ENCODE measurements at places on chromosomes 16 and 17.
A peak's percentile ranks its signal among the peaks of the same experiment; 100 is the strongest.

DNA sequence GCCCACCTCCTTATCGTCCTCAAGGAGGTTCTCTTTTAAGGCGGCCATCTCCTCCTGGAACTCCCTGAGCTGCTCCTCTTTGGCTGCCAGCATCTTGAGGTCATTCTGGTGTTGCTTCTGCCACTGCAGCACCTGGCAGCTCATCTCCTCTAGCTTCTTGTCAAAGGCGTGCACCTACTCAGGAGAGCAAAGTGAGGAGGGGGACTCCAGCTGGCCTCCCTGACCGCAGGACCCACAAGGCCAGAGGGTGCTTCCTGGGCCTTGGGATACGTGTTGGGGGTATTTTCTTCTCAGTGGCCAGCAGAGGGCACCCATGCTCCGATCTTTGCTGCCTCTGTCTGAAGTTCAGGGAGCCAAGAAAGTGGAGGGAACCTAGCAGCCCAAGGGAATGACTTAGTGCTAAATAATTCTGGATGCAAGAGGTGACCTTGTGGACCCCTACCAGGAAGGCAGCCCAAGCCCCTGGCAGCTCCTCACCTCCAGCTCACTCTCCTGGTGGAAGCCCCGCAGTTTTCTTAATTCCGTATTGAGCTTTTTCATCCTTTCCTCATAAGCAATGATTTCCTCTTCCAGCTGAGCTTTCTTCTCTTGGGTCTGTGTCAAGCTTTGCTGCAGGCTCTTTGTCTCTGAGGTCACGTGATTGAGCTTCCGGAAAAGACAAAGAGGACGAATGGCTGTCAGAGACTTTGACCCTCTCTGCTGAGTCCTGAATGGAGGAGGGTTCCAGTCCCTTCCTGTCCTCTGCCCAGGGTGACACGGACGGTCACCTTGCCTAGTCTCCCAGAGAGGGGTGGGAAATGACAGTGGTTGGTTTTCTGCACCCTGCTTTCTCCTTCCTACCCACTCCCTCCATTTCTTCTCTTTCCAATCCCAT, 31.4 kb downstream of the DHX38 start:
- peak; percentile 25 for DNase-seq

DNA sequence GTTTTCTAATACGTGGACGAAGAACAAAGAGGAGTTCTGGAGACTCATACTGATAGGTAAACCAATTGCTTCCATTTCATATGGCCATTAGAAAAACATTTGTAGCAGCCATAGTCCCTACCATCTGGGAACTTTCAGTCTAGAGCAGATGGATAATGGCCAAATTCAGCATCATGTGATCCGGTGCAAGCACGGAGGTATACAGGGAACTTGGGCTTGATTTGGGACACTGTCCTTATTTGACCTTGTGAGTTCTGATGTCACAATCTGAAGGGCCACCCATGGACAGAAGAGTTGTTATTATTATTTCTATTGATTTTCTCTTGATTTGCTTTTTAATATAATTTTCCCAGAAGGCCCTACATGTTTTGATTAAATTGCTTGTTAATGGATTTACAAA, 154.6 kb upstream of the ZNF267 start:
- DNase-seq: no peak

DNA sequence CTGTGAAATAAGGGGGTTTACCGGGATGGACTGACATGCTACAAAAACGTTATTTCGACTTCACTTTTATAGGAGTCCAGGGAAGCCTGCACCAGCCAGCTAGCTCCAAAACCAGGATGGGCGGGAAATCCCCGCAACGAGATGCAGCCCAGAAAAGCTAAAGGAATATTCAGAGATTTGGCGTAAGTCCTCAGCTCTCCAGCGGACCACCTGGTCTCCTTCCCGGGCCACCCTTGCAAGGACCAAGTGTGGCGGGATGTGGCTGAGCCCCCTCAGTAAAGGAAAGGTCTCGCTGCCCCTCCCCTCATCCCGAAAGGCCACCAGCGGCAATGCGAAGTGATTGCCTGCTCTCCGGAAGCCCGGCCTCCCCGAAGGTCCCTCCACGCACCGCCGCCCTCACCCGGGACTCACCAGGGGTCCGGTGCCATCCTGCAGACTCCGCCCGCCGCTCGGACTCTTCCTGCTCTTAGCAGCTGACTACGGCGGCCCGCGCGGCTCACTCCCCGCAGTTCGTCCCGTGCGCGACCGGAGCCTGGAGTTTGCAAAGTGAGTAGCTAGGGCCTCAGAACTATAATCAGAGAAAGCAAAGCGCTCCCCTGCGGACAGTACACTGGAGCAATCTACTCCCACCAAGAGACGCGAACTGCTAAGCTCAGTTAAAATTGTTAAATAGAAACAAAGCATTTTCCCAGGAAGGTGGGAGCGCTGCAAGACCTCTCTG, at the start of gene STX8:
Gene STX8 (minus strand): TSS at position 440 of the 721 bp plus-strand sequence. CDS start 12 bp downstream, at position 428.
- DNase-seq: peak; percentile 48

DNA sequence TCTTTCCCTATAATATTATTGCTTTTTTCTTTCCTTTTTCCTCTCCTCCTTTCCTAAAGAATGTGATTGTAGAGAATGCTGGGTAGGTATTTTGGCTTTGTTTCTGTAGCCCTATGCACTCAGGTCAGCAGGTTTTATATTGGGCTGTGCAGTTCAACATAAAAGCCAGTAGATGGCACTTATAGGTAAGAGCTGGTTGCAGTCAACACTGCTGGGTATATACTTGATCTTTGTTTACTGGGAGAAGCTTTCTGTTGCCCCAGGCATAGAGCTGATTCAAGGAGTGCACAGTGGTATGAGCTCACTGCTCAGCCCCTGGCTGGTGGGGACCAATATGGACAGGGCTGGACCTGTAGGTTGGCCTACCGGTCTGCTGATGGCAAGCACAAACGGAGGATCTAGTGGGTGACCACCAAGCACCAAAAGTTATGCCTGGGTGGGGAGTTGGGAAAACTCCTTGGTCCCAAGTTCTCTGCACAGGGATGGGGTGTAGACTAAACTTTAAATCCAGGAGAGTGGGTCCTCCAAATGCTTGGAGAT, 378.9 kb downstream of the PMP22 start:
- no peak for DNase-seq

DNA sequence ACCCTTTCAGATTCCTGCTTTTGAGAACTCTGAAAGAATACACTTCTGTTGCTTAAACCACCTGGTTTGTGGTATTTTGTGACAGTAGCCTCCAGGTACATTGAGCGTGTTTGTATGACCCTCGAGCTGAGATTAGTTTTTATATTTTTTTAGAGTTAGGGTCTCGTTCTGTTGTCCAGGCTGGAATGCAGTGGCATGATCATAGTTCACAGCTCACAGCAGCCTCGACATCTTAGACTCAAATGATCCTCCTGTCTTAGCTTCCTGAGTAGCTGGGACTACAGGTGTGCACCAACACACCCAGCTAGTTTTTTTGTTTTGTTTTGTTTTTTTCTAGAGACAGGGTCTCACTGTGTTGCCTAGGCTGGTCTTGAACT, 4.5 kb upstream of the ITPRIPL2 start:
- DNase-seq: no peak

GRCh38 chr17:48060249-48060648, 12.1 kb downstream of the NFE2L1 start:
- no peak for DNase-seq

GRCh38 chr16:9135797-9136196, 44.4 kb downstream of the HAPSTR1 start:
- DNase-seq: no peak

GRCh38 chr16:59707436-59708226, 973.5 kb upstream of the GOT2 start:
- no peak for DNase-seq

- no peak for DNase-seq
These were observed 136.0 kb upstream of the WSB1 start for GRCh38 chr17:27157898-27158297.

- DNase-seq: no peak
These were observed 29.7 kb downstream of the CMIP start for GRCh38 chr16:81473969-81474959.

GRCh38 chr17:6558276-6558675, 1.9 kb upstream of the PITPNM3 start:
- no peak for DNase-seq

DNA sequence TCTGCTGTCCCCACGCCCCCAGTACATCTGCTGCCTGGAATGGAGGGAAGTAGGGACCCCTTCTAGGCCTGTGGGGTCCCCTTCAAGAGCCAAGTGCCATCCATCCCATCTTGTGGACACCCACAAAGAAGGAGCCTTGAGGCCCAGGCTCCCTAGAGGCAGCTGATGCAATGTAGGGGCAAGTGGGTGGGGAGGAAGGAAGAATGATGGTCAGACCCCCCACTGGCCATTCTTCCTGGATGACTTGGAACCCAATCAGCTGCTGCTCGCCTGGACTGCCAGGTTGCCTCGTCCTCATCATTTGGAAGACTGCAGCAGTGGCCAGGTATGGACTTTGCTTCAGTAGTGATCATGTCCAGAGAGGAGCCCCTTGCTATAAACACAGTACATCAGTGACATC, 48.9 kb downstream of the SMPD3 start:
- DNase-seq: no peak

DNA sequence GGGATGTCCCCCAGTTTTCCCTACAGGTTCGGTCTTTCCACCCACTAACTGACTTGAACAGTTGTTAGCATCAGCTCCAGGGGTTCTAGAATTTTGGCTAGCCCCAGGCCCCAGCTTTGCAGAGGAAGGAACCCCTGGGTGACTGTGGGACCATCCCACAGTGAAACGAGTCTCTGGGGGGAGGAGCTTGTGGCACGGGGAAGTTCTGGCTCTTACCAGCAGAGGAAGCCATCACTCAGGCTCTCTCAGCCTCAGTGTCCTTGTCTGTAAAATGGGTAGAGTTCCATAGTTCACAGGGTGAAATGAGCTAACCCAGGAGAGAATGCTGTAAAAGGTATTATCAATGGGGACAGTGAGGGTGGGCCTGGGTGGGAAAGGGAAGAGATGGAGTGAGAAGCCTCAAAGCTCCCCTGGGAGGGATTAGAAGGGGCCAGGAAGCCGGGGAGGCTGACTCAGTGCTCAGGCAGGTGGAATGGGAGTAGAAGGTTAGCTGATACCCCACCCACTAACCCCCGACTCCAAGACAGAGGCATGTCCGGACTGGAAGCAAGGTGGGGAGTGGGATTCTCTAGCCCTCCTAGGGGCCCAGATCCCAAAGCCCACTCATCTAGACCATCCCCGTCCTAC, 30.9 kb upstream of the CDC42EP4 start:
- no peak for DNase-seq

DNA sequence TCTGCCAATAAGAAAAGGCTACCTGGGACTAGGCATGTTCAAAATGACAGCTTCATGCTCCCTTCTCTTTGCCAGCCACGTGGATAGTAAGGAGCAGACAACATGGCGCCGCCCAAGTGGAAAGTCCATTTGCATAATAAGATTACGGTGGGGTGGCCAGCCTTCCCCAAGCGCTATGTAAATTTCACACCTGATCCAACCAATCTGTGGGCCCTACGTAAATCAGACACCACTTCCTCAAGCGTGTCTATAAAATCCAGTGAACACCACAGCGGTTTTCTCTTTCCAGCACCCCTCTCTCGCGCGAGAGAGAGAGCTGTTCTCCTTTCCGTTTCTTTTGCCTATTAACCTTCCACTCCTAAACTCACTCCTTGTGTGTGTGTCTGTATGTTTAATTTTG, 140.3 kb upstream of the ERCC4 start:
- no peak for DNase-seq

DNA sequence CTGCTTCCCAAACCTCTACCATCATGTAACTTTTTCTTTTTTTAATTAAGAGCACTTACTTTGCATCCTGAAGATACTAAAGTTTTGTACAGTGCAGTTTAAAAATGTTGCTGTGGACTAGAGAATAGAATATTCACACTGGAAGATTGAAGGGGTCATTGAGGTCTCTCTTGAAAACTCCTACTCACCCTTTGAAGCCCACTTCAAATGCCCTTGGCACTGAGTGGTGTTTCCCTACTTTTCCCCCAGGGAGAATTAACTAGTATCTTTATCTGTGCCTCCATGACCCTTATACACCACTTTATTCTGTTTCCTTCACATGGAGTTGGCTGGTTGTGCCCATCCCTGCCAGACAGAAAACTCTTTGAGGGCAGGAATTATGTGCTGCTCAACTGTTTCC, 19.6 kb upstream of the CRHR1 start:
- DNase-seq: no peak

- no peak for DNase-seq
These were observed 31.6 kb downstream of the MYH10 start for GRCh38 chr17:8598913-8599312.

- no peak for DNase-seq
These were observed 642 bp downstream of the ZNF205 start for GRCh38 chr16:3112881-3113574.

DNA sequence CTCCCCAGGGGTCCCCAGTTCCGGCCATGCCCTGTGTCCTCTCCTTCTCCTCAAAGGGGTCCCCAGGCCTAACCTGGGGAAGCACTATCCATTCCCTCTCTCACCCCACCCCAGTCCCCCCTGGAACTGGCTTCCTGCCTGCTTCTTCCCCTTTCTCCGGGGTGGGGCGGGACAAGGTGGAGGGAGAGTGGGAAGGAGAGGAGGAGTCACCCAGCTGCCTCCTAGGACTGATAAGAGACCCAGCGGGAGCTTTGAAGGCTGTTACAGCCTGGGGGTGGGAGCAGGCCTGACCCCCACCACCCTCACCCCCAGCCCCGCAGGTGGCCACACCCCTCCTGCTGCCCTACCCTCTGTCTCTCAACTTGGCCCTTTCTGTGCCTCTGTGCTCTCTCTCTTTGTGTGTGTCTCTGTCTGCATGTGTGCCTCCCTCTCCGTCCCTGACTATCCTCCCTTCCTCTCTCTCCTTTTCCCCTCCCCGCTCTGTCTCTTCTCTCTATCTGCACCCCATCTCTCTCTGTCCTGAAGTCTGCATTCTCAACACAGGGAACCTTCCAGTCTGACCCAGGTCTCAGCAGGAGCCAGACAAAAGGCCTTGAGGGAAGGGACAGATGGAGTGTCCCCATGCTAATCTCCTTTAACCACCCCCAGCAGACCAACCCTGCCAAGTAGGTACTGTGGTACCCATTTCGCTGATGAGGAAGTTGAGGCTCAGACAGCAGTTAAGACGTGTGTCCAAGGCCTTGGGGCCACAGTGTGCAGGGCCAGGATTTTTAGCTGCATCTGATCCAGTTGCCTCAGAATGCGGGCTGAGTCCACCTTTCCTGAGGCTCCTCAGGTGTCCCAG, 66.1 kb downstream of the RAB11FIP4 start:
- no peak for DNase-seq
